ENCODE measurements at places on chromosomes 11 and 22.

- DNase-seq: no peak
Measured at GRCh38 chr11:114569801-114570200, 10.1 kb upstream of the NXPE1 start.

- no peak for DNase-seq
Measured at GRCh38 chr11:134474070-134474860, 62.2 kb upstream of the B3GAT1 start.

DNA sequence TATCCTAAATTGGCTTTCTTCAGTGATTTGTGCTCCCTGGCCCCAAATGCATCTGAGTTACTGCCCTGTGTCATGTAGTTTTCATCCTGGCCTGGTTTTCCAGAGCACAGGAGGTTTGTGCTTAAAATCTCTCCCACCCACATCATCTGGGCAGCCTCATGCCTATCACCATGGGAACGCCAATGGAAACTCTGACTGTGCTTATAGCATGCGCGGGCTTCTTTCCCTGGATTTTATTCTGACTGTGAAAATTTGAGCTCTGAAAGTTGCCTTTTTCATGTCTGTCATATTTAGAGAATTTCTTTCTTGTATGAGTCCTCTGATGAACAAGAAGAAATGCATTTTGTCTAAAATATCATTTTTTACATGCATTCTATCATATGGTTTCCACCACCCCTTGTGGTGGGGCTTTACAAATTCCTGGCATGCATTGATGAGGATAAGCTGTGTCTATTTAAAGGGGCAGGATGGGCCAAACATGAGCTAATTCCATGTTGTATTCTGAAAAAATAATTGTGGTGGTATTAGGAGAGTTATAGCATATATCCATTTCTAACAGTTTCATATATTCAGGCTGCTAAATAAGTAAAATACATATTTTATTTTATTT lies 55.1 kb downstream of the IRAG1 start:
- DNase-seq: no peak

- DNase-seq: peak; percentile 74
Measured at GRCh38 chr11:68839911-68840641, 1.6 kb downstream of the CPT1A start.

- DNase-seq: no peak
Measured at GRCh38 chr11:11082646-11083045, 224.8 kb upstream of the ZBED5 start.

GRCh38 chr11:18578975-18579598 lies 9.4 kb downstream of the UEVLD start:
- no peak for DNase-seq

- no peak for DNase-seq
Measured at GRCh38 chr11:6427516-6427915, 8.6 kb upstream of the APBB1 start.

DNA sequence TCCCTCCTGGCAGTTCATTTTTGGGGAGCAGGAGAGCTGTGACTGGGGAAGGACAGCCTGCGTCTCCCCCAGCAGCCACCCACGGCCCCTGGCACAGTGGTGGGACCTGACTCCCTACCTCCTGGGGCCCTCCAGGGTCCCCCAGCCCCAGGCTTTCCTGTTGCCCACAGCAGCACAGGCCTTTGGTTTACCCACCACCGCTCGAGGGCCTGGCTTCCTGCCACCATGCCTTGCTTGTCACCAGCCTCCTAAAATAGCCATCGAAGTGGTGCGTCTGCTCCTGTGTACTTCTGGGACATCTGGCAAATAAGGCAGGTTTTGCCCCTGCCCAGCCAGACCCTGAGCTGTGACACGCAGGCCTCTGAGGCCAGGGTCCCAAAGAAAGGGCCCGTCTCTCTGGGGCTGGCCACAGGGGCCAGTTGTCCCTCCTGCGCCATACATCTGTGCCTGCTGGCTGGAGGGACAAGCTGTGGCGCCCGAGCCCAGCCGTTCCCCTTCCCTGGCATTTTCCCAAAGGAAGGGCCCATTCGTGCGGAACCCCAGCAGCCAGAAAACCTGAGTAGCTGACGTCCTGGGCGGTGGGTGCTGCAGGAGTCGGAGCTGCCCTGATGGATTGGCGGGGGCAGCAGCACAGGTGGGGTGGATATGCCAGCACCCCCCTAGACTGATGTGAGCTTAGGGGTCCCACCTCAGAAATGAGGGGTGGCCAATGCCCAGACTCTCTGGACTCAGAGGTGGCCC lies 14.6 kb downstream of the PHLDA2 start:
- peak; percentile 48 for DNase-seq

GRCh38 chr22:46370584-46371291 lies 35.2 kb downstream of the TRMU start:
- no peak for DNase-seq

DNA sequence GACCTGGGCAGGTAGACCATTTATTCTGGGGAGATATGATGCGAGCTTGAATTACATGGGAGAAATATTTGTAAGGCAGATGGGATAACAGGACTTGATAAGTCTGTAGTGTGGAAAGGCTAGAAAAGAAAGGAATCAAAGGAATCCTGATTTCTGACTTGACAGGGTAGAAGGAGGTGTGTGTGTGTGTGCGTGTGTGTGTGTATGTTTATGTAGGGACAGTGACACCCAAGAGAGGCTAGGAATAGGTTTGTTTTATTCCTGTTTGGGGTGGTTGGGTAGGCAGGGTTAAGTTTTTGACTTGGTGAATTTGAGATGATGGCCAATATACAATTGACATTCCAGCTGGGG lies 390 bp upstream of the HTATIP2 start:
- no peak for DNase-seq

DNA sequence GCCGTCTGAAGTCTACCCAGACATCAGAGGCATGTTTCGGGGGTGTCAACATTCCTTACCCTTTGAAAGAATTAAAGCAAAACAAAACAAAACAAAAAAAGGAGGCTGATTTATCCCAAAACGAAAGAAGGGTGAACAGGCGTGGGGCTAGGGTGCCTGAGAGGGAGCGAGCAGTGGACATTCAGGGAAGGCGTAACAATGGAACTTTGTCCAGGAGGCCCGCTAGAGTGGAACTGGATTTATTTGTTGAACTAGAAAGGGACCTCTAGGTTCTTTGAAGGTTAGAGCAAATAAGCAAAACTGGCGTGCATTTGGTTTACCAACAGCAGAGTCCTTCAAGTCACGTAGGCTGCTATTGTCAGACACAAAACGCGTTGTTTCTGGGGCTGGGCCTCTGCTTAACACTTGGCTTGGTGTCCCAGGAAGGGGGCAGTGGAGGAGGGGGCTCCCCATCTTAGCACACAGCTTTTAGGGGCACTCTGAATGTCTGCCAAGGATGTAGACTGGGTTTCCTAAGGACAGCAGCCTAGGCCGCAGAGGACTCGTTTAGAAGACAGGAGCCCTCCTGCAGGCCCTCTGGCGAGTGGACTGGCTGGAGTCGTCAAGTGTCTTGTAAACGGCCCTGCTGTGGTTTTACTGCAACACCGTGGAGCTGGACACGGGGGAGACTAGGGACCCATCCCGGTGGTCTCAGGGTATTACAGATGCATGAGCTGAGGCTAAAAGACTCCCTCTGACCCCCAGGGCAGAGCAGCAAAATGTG lies 203.7 kb upstream of the SORL1-AS1 start:
- no peak for DNase-seq

DNA sequence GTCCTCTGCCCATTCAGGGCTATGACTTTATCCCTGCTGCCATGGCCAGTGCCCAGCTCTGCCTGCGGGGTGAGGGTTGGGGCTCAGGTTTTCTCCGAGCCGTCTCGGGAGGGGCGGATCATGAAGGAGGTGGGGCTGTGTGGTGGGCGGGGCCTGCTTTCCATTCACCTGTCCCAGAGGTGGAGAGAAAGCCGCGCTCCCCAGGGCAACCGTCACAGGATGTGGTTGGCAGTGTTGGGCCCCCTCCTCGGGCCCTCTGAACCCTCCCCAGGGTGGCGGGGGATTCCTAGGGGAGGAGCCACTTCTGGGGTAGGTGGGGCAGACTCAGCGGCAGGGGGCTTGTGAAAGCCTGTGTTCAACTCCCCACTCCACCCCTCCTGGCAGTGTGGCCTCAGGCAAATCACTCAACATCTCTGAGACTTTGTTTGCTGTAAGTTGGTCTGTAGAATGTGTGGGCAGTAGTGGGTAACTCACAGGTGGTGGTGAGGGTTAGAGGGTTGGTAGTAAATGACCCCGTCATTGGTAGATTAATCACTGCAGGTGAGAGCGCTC lies 50.3 kb downstream of the CD6 start:
- peak; percentile 13 for DNase-seq

DNA sequence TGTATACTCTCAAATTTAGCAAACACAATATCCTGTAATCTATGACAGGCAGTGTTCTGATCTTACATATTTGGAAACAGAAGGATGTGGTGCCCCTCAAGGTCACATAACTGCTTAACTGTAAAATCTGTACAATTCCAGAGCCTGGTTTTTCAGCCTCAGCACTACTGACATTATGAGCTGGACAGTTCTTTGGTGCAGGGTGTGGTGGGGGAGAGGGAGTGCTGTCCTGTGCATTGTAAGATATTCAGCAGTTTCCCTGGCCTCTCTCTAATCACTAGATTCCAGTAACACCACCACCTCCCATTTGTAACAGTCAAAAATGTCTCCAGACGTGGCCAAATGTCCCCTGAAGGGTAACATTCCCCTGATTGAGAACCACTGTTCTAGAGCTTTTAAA lies 1.8 kb upstream of the OR5B21 start:
- no peak for DNase-seq

GRCh38 chr11:75200531-75200930 lies 40.0 kb upstream of the TPBGL start:
- no peak for DNase-seq

DNA sequence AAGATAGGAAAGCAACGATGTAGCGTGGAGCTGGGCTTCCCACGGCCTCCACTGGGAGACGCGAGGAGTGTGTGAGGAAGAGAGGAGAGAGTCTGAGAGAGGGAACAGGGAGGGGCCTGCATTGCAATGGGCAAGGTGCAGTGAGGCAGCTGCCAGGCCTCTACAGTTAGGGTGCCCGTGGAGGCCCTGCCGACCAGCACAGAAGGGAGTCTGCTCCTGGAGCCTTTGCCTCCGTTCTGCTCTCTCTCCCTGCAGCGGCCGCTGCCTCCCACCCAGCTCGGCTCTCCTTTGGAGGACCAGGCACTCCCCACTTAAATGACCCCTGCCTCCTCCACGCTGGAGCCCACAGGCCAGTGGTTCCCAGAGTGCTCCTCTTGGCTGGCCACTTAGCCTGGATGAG lies 181.7 kb downstream of the EFCAB6 start:
- DNase-seq: no peak

GRCh38 chr11:114078423-114078822 lies 18.9 kb downstream of the ZBTB16 start:
- no peak for DNase-seq

GRCh38 chr11:19589567-19590260 lies 122.9 kb upstream of the NAV2 start:
- DNase-seq: no peak

GRCh38 chr22:41411021-41411851 lies 29.5 kb downstream of the TEF start:
- no peak for DNase-seq

DNA sequence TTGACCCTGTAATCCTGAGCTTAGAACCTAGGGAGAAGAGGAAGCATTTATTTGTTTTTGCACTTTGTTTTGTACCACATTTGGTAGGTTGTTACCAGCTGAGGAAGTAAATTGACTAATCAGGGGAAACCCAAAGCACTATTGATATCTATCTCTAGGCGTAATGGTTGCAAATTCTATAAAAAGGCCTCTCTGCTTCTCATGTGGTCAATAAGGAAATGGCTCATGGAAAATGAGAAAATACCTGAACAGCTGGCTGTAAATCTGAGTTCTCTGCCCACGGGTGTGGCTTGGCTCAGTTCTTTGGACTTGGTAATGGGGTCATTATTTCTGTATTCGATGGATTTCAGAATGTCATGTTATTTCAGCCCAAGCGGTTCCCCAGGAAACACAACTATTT lies 42.4 kb downstream of the BARX2 start:
- no peak for DNase-seq

- no peak for DNase-seq
Measured at GRCh38 chr11:28488336-28488735, 380.1 kb downstream of the METTL15 start.

DNA sequence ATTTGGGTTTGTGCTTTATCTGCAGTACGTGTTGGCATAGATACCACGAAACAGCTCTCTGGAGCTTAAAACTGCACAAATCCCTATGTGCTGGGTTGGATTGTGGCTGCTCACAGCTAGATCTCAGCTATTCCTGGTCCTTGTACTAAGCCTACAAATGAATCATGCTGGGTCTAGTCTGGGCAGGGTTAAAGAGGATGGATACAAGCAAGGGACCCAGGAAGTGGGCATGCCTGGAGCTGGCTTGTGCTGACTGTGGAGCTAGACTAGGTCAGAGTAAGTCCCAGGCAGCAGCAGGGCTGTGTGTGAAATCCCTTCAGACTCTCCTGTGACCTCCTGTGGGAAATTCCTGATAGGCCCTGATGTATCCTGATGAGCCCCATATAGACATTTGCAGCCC lies 3.9 kb upstream of the E2F8 start:
- DNase-seq: no peak

DNA sequence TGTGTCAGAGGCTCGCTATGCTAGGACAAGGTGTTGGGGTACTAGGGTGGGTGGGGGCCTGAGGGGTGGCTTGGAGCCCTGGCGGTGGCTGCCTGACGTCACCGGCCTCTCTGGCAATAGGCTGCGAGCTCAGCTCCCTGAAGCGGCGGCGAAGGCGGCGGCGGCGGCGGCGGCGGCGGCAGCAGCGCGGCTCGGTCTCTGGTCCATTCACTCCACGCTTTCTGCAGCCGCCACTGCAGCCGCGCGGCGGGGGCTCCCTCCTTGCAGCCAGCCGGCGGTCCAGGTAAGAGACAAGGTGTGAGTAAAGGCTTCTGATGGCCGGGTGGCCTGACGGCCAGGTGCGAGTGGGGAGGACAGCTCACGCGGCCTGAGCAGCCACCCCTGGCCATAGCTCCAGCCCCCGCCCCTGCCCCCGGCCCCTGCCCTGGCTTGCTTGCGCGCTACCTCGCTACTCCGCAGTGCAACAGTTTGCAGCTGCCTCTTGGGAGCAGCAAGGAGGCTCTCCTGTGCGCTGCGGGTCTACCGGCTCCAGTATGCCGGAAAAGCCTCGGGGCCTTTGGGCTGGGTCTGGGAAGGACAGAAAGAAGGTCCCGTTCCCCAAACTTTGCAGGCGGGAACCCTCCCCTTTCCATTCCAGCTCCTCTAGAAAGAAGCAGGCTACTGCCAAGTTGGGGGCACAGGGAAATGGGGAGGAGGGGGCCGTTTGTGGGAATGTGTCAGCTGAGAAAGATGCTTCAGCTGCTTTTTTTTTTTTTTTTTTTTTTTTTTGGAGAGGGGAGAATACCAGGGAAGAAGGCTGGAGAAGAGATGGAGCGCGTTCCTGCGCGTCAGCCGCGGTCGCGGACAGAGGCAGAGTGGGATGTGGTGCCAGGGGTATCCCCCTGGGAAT lies at the start of gene C11orf87:
C11orf87 (plus strand) TSS at position 210 of the 889 bp plus-strand sequence. CDS start 1,444 bp downstream, outside the sequence.
- no peak for DNase-seq

- peak; percentile 62 for DNase-seq
Measured at GRCh38 chr11:6505577-6506240, 8.6 kb downstream of the DNHD1 start.

Data from NAMALWA (cell line).